ENCODE measurements at places on chromosomes 11 and 22. TPM values are rescaled to one million over a fixed set of nuclear protein-coding genes. Genes with fewer than 3 reads are reported as not detected.

- no peak for DNase-seq
Observed at GRCh38 chr22:38353142-38353629, 36.0 kb upstream of the CSNK1E start.

GRCh38 chr11:26677566-26677965 is 44.3 kb downstream of the SLC5A12 start:
- peak; percentile 13 for DNase-seq

GRCh38 chr11:14645985-14646900 is 2.6 kb downstream of the PDE3B start:
- no peak for DNase-seq

DNA sequence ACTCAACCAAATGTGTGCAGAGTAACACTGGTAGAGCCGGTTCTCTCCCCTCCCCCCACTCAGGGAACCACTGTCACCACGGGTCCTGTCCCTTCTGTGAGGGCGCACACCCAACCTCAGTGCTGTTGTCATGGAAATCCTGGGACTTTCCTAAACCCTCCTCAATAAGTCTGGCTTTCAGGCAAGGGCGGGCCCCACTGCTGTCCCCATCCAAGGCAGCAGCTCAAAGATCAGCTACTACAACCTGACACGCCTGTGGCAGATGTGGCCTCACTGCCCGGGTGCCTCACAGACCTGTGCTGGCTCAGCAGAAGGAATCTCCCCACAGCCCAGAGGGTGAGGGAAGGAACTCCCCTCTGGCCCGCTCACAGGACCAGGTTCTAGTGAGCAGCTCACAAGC is 2.2 kb downstream of the PRODH start:
- DNase-seq, result no peak

GRCh38 chr11:94588366-94588942 is 21.3 kb downstream of the PIWIL4 start:
- peak; percentile 91 for DNase-seq

- no peak for DNase-seq
Observed at GRCh38 chr11:10648871-10649270, 44.7 kb downstream of the IRAG1 start.

DNA sequence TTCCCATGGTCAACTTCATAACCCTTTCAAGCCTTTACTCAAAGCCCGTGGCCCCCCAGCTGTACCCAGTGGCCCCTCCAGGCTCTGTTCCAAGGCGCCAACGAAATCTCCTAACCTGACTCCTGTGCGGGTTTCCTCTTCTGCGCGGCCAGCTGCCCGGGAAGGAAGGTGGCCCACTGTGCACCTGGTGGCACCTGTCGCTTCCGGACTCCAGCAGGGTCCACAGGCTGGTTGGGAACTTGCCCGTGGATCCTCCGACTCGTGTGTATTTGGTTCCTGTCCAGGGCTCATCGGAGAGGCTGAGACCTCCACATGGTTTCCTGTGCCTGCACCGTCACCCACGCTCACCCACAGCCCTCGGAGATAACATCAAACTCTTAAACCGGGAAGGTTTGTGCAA is 335.4 kb downstream of the BRD1 start:
- no peak for DNase-seq

DNA sequence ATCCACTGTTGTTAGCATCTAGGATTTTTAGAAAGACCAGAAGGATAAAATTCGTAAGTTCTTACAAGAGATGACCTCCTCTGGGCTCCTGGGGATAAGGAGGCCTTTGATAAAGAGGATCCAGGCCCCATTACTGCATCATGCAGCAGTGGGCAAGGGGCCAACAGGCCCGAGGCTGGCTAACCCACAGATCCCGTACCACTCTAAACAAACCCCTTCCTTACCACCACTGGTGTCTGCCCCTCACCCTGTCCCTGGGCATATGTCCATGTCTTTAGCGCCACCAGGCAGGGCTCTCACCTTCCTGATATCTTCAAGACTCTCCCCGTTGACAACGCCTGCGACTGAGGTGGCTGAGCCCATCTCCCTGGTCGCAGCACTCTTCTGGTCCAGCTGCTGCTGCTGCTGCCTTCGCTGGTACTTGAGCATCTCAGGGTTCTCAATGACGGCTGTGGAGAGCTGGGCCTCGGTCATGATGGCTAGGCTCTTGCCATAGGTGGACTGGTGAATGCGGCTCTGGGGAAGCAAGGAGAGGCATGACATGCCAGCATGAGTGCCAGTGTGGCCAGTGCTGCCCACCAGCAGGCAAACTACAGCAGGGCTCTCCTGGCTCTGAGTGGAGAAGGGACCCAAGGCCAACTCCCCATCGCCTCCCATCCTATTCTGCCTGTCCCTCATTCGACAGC is 46.2 kb downstream of the HIRA start:
- no peak for DNase-seq

DNA sequence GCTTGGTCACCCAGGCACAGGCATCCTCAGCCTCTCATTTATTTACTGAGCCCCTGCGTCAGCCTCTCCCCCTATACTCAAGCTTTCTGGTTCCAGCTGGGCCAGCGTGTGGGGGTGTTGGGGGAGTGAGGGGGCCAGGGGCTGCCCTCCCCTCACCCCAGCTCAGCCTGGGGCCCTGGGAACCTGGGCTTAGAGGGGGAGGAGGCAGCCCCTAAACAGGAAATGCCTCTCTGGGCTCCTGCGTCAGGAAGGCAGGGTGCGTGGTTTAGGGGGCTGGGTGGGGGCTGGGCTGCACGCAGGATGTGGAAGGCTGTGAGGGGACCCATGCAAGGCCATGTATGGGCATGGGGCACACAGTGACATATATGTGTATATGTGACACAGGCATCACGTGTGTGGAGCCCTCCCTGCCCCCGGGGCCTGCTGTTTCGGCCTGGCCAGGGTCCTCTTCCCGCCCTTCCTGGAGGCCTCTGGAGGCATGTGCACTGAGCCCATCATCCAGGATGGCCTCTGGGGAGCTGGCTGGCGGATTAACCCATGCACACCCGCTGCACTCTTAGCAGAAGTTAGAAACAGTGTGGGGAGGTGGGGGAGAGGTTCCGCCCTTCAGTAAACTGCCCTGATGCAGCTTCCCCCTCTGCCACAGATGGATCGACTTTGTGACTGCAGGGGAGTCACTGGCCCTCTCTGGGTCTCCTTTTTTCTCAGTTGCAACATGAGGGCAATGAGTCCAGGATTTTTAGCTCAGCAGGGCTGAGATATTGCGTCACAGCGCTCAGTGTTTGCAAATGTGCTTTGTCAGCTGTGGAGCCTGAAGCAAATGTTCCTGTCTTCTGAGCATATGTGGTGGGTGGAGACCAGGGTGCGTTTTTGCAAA is 1.1 kb upstream of the CD248 start:
- DNase-seq, result peak; percentile 72

DNA sequence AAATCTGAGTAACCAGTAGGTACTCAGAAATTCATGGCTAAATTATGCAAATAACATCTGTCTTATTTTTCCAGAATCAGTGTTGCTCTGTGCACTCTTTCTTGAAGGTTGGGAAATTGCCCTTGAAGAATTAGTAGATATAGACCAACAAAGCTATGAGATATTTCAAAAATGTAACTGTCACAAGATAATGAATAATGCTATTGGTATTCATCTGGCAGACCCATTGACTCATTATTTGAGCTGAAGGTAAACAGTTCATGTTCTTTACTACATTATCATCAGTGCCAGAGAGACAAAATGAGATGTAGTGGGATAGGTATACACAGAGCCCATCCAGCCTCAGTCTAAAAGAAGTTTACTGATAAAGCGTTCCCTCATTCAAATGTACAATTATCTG is 274.7 kb downstream of the CASP12 start:
- DNase-seq, result peak; percentile 60

DNA sequence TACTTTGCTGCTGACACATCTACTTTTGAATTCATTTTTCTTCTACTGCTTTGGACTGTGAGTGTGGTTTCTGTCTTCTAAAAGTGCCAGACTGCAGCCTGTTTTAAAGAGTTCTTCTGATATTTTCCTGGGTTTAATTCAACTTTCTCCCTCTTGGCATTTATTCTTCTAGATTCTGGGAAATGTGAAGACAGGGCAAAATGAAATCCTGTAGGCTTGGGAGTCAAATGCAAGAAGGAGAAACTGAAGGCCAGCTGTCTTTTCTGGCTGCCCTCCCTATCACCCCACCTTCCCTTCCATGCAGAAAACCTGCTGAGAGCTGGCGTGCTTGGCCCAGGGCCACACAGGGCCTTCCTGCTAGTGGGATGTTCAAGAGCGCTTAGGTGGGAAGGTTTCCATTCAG is 7.6 kb downstream of the ZNF70 start:
- no peak for DNase-seq

DNA sequence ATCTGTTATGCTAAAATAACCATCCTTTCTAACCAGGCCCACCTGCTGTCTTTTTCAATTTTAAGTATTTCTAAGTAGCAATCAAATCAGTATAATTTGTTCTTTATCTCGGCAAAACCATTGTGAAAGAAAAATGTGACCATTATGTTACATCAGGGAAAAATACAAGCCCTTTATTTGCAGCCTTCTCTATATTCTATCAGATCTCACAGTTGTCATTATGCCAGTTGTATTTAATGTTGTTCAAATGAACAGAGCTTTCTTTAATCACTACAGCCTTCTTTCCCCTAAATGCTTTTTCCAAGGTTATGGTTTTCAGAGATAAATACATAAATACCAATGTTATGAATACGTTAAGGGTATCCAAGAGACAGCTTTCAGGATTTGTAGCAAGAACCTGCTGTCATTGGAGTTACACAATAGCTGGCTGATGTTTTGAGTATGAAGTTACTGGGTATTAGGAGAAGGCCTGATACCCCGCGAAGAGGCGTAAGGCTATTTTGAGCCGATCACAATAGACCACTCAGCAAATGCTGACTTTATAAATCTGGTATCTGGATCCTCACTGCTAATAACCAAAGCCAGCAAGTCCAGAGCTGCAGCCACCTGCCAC is 406.3 kb downstream of the CADM1 start:
- no peak for DNase-seq

The CTSW gene
- 0.35 TPM for total RNA-seq

The MYO18B gene
- not detected for total RNA-seq

The NLRP14 gene
- total RNA-seq, result 0.10 TPM

The KLHDC7B gene
- 0.15 TPM for total RNA-seq

The PARVA gene
- total RNA-seq, result 54.5 TPM

- peak; percentile 27 for DNase-seq
Observed at GRCh38 chr11:65444314-65445051, 21.9 kb downstream of the NEAT1 start.

The OR5B21 gene
- not detected for total RNA-seq

GRCh38 chr11:1739576-1739975 is 10.8 kb downstream of the IFITM10 start:
- DNase-seq, result no peak

GRCh38 chr11:114027926-114028325 is 31.6 kb upstream of the ZBTB16 start:
- DNase-seq, result no peak

The PHRF1 gene
- total RNA-seq, result 40.9 TPM

DNA sequence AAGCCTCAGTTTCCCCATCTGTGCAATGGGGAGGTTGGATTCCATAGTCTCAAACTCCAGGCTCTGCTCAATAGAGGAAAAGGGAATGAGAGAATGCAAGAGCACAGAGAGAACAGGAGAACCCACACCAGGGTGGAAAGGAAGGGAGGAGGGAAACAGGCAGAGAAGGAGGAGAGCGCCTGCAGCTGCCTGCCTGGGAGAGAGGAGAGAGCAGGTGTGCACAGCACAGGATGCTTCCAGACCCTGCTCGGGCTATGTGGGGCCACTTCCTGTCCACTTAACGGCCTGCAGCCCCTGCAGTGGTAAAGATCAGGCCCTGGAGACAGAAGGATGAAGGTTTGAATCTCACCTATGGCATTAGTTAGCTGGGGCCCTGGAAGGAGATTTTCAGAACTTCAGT is 12.3 kb downstream of the LRRC32 start:
- DNase-seq, result no peak

DNA sequence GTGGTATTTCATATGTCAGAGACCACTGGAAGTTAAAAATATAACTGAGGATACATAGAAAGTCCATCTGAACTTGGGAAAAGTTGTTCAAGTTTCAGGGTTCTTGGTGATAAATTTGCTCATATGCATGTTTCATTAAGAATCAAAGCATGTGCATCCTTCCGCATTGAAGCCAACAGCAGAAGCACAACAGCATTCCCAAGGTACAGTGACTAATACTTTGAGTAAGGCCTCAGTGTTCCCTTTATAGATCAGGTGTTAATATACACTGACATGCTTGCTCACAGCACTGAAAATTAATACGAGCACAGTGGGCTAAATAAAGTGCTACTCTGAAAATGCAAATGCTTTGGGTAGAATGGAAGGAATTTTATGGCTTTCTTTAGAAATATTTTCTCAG is 691.1 kb downstream of the METTL15 start:
- peak; percentile 51 for DNase-seq

DNA sequence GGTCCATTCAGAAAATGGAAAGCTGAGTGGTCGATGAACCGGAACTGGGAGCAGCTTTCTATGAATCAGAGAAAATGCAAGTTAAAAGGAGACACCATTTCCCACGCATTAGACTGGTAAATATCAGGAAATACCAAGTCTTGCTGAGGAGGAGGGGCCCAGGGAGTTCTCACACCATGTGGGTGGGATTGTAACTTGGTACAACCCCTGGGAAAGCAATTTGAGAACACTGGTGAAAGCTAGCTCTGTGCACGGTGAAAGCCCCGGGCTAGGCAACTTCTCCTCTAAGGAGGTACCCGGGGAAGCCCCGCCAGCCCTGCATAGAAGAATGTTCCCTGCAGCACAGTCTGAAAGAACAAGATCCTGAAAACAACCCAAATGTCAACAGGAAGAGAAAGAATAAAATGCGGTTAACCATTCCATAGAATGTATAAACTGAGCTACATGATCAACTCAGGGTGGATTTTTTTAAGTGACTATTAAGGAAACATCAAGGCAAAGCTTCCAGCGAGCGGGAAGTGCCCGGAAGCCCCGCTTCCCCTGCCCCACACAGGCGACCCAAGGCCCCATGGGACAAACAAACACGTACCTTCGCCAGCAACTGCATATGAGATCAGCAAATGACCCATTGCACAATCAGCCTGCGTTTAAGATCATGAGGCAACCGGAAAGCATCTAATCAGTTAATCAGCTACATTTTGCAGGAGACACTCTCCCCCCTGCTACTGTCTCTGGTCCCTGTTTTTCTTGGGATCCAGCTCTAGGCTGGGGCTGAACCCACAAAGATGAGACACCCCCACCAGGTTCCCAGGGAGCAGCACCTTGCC is 11.3 kb downstream of the SHANK2 start:
- DNase-seq, result peak; percentile 99

DNA sequence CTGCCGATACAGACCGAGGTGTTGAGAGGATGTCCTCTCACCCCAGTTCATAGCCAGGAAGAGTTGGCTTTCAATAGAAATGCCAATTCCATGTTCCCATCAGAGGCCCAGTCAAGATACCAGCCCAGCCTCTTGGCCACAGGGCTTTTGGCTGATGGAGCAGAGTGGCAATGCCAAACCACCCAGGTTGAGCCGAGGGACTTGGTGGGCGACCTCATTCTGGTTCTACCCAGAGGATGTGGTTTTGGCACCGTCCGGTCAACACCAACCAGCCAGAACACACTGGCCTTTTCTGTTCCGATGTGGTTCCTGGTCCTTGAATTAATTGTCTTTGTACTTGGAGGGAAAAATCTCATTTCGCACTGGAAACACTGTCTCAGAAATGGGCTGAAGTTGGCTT is 60.5 kb downstream of the COMMD9 start:
- DNase-seq, result no peak

The P4HA3 gene
- 10.2 TPM for total RNA-seq

The MRGPRX3 gene
- total RNA-seq, result not detected

GRCh38 chr22:21571679-21572078 is 4.2 kb downstream of the UBE2L3 start:
- DNase-seq, result no peak

Data from renal cortical epithelial cell (primary cell).